ENCODE measurements at places on chromosomes 3 and 15.

DNA sequence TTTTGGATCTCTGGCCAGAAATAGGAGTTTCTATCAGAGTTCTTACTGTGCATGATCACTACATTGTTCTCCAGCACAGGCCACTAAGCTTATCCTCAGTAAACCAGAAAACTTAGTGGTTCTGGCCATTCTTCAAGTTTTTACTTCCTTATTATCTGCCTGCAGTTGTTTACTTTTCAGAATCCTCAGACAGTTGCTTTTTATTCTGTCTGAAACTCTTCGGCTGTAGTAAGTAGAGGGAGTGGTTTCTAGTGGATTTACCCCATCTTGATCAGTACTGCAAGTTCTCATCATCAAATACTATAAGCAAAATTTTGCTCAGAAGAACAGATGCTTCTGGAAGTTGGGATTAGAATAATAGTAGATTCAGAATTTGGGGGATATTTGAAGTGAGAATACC, 193.0 kb upstream of the RARB start:
- no peak for DNase-seq

DNA sequence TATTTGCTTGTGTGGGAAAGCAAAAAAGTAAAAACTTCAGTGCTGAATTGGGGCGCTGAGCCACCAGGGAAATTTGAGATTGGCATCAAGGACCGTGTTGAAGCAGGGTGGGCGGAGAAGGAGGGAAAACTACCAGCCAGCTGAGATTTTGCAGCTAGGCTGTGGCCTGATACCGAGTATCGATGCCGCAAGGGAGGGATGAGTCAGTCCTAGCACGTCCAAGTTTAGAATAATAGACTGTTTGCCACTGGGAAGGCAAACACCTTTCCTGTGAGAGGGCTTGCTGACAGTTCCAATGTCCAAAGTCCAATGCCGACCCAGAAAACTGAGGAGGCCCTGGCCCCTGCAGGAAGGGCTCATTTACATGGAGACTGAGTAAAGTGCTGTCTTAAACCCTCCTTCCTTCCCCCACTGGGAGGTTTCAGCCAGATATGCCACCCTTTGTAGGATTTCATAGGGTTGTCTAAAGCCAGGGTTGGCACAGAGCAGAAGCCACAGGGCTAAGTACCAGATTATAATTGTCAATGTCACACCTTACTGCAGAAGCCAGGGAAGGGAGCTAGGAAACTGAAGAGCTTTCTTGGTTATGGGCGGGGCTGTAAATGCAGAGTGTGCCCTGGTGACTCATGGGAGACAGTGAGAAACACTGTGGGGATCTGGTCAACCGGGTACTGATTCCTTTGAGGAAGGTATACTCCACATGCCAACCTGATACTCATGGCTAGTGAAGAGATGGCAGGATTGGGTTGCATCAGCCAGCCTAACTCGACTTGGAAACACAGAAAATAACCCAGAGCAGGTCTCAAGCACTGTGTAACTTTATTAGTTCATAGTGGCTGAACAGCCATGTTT, 28.4 kb upstream of the PIK3CB start:
- no peak for DNase-seq

- no peak for DNase-seq
These were observed 146.5 kb upstream of the UBE2E1 start for GRCh38 chr3:23659274-23659673.

GRCh38 chr3:54296531-54296930, 174.2 kb downstream of the CACNA2D3 start:
- DNase-seq, result no peak

- no peak for DNase-seq
These were observed 812 bp upstream of the SLC12A8 start for GRCh38 chr3:125213364-125213755.

- DNase-seq, result no peak
These were observed 90.2 kb downstream of the HES1 start for GRCh38 chr3:194225988-194226663.

- DNase-seq, result no peak
These were observed 85.5 kb downstream of the LARS2 start for GRCh38 chr3:45473841-45474240.

DNA sequence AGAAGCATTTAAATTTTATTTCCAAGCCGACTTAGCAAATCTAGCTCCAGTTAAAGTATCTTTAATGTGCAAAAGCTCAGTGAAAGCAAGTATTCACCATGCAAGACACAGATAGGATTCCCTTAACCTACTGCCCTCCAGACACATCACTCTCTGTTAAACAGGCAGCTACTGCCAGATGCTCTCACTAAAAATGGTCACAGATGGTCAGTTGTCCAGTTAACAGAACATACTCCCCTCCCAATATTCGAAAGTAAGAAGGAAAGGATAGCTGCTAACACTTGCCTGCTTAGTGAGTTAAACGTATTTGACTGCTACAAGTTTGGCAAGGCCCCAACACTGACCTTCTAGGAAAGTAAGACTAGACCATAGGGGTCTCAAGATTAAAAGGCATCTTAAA, 73.7 kb downstream of the PRTG start:
- no peak for DNase-seq

- DNase-seq, result no peak
These were observed 518.9 kb downstream of the SHQ1 start for GRCh38 chr3:72329354-72329753.

DNA sequence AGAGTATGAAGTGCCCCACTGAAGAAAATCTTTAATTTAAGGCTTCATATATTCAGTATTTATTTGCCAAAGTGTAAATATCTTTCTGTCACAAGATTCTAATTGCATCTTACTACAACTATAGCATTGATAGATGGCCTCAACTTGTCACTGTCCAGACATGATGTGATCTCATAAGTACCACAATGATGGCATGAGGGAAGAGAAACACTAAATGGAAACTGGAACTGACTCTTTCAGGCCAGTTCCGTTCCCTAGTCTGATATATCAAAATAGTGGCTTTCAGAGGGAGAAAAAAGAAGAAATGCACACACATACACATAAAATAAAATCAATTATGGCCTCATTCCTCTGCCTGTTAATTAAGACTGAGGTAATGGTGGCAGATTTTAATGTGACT, 615.7 kb downstream of the TBL1XR1 start:
- DNase-seq, result no peak

- DNase-seq, result no peak
These were observed 42.2 kb downstream of the SLC28A1 start for GRCh38 chr15:84926491-84927230.

DNA sequence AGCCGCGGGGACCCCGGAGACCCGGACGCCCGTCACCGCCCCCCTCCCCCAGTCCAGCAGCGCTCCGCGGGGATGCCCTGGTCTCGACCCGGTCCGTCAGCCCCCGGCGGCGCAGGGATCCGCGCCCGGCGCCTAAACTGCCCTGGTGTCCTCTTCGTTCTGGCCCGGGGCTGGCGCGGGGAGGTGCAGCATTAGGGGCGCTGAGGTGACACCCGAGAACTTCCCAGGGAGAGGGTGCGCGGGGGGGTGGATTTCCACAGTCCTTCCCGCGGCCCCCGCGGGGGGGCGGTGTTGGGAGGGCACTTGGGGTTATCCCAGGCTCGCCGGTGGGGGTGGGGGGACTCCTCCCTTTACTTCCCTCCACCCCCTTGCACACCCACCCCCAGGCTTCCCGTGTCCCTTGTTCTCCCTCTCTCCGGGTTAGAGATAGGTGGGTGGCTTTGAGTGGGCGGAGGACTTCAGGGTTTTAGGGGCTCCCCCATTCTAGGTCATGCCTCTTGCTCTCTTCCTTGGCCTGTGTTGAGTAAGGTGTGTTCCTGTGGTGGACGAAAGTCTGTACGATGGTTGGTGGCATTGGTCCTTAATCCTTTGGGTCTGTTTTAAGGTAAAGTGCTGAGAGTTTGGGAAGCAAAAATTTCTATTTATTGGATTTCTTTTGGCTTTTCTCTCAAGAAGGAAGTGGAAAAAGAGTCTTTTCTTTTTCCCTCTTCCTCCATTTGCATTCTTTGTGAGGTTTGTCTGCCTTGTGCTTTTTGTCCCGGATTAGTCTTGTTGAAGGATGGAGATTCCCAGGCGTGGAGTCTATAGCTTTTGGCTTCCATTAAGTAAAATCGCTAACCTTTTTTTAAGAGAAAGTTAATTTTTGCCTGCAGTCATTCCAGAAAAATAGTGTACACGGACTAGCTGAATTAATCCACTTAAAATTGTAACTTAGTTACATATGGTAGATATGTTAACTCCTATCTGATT, 811 bp downstream of the SKIL start:
- DNase-seq, result peak; percentile 95

GRCh38 chr3:31185062-31185357, 290.5 kb upstream of the GADL1 start:
- DNase-seq, result no peak

DNA sequence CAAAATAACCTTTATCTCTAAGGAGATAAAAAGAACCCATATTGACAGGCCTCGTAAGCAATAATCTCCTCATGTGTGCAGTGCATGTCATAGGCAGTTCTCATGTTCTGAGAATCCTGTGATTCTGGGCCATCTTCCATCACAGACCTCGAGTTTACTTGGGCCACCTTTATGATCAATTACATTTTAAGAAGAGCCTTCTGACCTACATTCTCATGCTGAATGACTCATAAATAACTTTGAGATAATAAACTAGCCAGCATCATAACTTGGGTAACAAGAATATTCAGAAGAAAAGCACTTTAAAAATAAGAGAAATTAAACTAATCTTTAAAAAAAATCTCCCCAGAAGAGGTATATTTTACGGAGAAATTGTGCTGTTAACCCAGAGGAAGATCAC, 310.7 kb upstream of the ZNF717 start:
- DNase-seq, result no peak

DNA sequence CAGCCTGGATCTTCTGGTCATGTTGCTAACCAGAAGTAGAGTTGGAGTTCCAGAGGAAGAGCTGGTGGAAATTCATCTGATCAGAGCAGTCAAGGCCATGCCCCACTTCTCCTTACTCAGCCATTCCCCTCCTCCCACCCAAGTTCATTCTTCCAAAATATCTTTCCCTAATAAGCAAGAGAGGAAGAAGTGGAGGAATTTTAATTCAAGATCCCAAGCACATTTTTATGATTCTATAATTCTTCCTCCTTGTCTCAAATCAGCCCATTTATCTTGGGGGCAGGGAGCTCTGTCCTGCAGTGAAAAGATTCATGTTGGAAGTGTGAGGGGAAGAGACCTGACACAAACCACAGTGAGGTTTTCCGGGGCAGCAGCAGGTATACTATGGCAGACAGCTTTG, 85.0 kb upstream of the GALNT15 start:
- no peak for DNase-seq

GRCh38 chr3:175914785-175915184, 1055.7 kb downstream of the NAALADL2 start:
- DNase-seq, result no peak

DNA sequence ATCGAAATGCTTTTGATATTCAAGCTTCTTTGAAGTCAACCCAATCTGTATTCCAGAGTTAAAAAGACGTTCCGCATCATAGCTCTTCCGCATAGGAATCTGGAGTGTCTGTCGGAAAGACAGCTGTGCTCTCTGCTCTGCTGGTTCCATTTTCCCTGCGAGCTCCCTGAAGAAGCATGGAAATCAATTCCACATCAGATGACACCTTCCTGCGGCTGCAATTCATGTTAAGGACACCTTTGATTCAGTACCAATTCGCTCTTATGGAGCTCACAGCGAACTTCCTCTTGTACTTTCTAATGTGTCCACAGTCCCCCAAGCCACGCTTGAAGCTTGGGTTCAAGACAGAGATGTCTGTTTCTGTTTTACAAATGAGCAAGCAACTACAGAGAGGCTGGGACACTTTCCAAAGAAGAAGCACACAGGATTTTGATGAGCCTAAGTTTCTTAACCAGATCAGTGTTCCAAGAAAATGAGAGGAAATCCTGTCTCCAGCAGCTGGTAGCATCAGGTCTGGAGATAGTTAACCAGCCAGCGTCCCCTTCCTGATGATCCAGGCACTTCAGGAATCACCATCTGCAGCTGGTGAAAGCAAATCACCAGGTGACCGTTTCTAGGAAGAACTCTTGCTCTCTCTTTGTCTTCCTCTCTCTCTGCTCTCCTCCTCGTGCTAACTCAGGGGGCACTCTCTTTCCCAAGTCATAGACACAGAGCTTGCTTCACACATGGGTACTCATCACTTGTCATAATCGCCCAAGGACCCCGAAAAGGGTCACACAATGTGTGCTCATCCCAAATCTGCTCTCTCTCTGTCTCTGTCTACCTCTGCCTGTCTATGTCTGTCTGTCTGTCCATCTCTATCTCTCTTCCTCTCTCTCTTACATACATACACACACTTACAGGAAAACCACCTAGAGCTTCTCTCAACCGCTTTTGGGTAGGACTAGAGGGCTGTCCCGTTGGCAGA, 281.8 kb downstream of the FAM43A start:
- no peak for DNase-seq

DNA sequence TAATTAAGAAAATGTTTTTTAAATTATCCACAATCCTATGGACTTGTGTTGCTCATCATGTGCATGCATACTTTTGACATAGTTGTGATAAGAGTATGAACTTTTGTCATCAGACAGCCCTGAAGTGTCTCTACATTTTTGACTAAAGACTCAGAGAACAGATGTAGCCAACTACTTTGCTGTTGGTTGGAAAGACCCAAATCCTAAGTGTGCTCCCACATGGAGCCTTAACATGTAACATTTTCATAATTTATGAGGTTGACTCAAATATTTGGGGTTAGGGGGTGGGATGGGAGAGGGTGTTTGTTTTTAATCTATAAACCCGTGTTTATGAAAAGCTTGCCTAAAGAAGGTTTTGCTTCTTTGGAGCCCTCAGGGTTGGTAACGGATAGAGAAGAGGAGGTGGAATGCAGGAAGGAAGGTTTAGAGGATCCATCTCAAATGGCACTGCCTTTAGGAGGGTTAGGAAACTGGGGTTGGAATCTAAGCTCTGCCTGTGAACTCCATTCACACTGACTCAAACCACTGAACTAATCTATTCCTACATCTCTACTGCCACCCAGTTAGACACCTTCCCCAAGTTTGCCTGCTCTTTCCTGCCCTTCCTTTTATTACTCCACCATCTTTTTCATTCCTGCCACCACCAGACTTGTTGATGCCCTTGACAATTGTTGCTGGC, 3.7 kb downstream of the BOC start:
- no peak for DNase-seq

- no peak for DNase-seq
These were observed 370.1 kb downstream of the CNTN6 start for GRCh38 chr3:1462856-1463450.

GRCh38 chr3:185582871-185583270, 3.2 kb upstream of the SENP2 start:
- DNase-seq, result no peak

- no peak for DNase-seq
These were observed 34.0 kb downstream of the MINDY4B start for GRCh38 chr3:150871192-150871591.

Measured in upper lobe of right lung (tissue), 1 donor.